ENCODE measurements at places on chromosomes 11 and 22. TPM values are rescaled to one million over a fixed set of nuclear protein-coding genes. Genes with fewer than 3 reads are reported as not detected.

DNA sequence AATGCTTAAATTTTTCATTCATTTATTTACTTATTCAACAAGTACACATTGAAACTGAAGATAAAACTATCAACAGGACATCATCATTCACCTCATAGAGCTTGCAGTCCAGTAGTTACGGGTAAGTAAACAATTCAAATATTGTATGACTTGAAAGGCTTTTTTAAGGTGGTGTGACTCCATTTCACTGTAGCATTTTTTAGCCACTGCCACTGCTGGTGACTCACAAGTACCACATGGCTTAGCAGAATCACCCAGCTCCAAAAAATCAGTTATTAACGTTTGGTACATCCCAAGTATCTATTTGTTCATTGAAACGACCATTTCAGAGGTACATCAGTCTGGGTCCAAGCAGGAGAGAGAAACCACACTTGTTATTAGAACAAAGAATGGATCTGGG is 427.9 kb upstream of the DDI1 start:
- peak; percentile 58 for DNase-seq

DNA sequence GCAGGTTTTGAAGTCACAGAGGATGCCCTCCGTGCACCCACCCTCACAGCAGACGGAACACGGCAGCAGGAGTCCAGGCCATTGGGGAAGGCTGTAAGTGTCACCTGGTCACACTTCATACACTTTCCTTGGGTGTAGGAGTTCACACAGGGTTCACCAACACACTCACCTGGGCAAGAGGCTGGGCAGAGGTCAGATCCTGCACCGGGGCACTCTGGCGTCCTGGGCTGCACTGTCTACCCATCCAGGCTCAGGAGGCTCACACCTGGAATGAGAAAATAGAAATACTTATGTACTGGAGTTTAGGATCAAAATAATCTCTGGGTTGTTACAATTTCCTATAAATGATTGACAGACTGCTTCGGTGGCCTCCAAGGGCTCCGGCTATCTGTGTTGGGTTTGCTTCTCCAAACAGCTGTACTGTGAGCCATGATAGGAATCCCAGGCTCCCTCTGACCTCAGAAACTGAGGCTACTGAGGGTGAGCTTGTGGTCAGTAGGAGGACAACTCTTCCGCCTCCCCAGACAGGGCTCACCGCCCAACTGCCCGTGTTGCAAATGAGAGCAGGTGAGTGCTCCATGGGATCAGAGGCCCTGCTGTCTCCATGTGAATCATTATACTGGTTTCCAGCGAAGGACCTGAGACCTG is 20.1 kb upstream of the CARS1 start:
- no peak for DNase-seq

VPREB3 gene
- not detected for total RNA-seq

GRCh38 chr11:47178737-47179654 is 2.3 kb upstream of the ARFGAP2 start:
- no peak for DNase-seq

DNA sequence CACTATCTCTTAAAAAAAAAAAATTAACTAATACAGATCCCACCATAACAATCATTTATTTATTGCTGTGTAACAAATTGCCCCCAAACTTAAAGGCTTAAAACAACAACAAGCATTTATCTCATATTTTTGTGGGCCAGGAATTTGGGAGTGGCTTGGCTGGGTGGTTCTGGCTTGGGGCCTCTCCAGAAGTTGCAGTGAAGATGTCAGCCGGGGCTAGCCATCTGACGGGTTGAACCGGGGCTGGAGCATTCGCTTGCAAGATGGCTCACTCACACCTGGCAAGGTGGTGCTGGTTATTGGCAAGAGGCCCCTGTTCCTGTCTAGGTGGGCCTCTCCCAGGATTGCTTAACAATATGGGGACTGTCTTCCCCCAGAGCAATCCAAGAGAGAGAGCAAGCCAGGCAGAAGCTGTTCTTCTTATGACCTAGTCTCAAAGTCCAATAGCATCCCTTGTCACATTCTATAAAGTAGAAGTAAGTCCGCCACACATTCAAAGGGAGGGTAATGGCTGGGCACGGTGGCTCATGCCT is 29.5 kb downstream of the ACO2 start:
- no peak for DNase-seq

DNA sequence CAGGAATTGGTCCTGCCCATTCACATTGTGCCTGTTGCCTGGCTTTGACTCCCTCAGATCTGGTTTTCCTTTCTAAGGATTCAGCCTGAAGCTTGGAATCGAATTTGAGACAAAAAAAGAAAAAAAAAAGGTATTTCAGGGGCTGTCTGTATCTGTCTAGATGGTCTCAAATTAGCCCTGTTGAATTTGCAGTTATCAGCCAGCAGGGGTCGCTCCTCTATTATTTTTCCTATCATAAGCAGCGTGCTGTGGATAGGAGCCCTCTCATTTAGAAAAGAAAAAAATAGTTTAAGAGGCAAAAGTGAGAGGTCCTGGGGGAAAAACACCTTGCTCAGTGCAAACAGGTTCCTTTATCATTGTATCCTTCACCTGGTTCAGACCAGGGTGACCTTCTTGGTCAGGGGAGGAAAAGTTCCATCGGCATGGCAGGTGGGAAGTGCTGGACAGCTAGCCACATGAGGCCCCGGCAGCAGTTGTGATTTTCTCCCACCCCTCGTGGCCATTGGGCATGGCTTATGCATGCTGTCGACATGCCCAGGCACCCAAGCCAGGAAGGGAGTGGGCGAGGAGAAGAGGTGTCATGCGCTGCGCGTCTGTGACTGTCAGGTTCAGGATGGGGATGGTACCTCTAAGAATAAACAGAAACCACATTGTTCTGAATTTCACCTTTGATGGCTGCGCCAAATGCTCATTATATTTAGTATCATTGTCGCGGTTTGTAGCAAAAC is 13.1 kb downstream of the OR5AK2 start:
- no peak for DNase-seq

XKR3 gene
- not detected for total RNA-seq

- no peak for DNase-seq
Observed at GRCh38 chr22:50192436-50193204, 6.9 kb downstream of the TRABD start.

DNA sequence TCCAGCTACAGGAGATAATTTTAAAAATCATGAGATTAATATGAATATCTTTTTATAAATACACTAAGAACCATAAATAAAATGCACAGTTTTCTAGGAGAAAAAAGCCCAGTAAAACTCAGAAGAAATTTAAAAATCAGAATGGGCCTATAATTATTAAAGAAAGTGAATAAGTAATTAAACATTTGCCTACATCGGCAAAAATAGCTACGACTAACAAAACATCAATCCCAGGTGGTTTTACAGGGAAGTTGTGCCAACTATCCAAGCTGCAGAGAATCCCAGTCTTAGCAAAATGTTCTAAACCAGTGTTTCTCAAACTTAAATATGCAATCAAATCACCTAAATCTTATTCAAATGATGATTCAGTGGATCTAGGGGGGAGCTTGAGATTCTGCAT is 180.0 kb downstream of the TRIM29 start:
- DNase-seq, result no peak

GRCh38 chr11:36840378-36840777 is 242.3 kb upstream of the RAG2 start:
- DNase-seq, result no peak

GRCh38 chr22:31155422-31155821 is 4.6 kb upstream of the RNF185 start:
- DNase-seq, result no peak

GRCh38 chr11:3223932-3224381 is 5.3 kb upstream of the MRGPRG start:
- no peak for DNase-seq

- no peak for DNase-seq
Observed at GRCh38 chr11:82843057-82843795, 57.0 kb downstream of the PRCP start.

GRCh38 chr11:118911113-118911879 is 14.4 kb downstream of the BCL9L start:
- peak; percentile 66 for DNase-seq

DNA sequence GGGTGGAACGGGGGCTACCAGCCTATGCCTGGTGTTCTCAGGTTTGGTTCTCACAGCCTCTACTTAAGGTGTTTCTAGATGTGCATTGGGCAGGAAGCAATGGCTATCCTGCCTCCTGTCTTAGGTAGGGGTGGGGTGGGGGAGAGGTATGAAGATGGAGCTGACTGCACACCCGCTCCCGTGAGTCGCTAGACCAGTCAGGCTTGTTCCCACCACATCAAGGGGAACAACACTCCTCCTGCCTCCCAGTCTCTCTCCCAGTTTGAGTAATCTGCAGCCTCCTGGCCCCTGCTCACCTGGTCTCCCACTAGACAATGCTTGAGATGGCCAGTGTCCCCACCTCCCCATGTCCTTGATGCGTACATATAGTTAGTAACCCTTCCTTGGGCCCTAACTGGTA is 79.3 kb upstream of the TENM4 start:
- DNase-seq, result no peak

SPI1 gene
- not detected for total RNA-seq

RIMBP3C gene
- 0.20 TPM for total RNA-seq

DNA sequence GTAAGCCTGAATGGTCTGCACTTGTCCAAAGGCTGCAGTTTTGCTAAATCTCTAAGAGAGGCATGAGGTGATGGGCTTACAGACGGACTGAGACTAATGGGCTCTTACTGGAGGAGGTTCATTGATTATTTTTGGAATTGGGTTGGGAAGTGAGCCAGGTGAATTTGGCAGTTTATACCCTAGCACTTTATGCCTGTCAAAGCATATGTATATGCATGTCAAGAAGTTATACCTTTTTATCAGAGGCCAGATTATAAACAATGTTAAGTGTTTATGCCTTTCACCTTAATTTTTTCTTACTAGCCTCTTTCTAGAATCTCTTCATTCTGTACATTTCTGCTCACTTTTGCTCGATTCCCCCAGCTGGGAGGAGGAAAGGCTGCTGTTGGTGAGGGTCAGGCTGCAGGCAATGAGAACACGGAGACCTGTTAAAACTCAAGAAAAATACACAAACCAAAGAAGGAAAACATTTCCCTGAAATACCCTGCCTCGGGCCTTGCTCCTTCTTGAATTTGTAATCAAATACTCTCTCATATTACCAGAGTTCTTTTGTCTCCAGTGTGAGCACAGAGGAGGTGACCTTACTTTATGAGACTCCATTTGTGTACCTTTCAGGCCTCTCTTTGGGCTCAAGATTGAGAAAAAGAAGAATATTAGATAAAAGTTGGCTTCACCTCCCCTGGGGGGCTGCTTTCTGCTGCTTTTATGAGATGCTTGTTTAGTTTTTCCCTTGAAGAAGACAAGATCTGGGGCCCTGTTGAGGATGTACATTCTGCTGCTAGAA is 19.6 kb downstream of the NAT10 start:
- no peak for DNase-seq

DNA sequence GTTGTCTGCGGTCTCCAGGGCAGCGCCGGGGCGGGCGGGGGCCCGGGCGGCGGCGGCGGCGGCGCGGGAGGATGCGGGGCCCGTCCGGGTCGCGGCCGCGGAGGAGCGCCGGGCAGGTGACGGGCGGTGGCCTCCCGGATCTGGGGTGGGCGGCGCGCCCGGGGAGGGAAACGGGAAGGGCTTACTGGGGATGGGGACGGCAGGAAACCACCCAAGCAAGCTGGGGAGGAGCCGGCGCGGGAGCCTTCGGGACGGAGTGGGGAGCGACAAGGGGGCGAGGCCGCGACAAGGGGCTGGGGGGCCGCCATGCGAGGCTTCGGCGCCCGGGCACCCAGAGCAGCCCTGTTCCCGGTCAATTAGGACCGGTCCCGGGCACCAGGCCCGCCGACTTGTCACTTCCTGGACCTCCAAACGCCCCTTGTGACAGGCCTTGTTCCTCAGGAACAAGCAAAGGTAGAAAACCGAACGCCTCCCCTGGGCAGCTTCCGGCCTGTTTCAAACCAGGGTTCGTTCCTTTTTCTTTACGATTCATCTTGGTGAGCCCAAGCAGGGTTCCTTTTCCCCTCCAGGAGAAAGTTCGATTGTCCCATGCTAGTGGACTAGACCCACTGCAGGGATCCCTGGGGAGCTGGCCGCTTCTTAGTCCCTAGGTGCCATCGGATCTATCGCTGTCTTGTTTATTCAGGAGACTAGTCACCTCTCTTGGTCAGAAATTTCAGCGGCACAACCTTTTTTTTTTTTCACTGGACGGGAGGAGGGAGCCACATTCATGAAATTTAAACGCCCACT is 492 bp downstream of the JHY start:
- peak; percentile 68 for DNase-seq

OR56B4 gene
- total RNA-seq, result not detected

DNA sequence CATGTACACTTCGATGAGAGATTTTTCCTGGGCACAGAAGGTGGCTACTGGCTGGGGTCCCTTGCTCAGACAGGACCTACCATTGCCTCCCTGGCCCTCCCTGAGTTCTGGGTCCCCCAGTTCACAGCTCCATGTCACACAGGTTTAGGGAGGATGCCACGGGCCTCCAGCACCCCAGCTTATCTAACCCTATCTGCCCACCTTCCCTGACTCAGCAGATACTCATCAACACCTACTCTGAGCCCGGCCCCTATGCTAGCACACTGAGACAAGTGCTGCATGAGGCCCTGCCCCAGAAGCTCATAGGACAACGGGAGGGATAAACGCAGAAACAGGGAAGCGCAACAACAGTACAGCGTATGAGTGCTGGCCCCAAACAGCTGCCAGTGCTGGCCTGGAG is 9.6 kb downstream of the NAGA start:
- no peak for DNase-seq

UEVLD gene
- total RNA-seq, result 27.9 TPM

ABCC8 gene
- total RNA-seq, result not detected

DNA sequence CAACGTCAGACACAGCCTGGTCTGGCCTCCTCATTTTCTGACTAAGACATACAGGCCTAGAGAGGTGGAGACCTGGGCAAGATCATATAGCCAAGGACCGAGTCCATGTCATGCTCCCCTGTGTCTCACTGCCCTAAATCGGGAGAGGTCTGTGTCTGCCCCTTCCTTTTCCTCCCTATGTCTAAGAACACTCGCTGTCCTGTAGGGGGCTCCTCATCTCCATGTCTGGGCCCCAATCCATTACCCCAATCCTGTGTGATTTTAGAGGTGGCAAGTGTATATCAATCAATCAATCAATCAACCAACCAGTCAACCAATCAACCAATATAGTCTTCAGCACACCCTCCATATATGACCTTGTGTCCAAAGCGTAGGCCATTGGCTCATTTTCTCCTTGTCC is 125.7 kb downstream of the KIRREL3 start:
- no peak for DNase-seq

DNA sequence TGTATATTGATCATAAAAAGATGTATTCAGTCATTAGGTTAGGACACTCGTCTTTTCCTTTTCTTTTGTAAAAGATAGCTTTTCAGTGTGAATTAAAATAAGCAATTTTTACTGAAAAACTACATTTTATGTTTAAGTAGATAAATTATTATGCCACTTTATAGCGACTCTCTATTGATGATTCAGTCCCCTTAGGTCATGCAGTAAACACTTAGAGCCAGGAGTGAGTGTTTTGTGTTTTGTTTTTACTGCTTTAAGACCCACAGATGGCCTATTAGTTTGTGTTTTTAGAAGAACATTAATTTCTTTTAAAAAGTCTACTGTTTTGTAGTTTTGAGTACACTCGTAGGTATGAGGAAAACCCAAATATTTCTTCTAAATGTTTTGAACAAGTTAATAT is 86.6 kb downstream of the YAP1 start:
- DNase-seq, result no peak

GRCh38 chr11:69873166-69874077 is 54.2 kb upstream of the FGF3 start:
- DNase-seq, result no peak

- no peak for DNase-seq
Observed at GRCh38 chr11:111571829-111572501, 30.3 kb upstream of the SIK2 start.

TNNT3 gene
- not detected for total RNA-seq

Measured in RPMI7951 (cell line).